T-helper 17 cell (primary cell): ENCODE measurements at places on chromosomes 16 and 17.

DNA sequence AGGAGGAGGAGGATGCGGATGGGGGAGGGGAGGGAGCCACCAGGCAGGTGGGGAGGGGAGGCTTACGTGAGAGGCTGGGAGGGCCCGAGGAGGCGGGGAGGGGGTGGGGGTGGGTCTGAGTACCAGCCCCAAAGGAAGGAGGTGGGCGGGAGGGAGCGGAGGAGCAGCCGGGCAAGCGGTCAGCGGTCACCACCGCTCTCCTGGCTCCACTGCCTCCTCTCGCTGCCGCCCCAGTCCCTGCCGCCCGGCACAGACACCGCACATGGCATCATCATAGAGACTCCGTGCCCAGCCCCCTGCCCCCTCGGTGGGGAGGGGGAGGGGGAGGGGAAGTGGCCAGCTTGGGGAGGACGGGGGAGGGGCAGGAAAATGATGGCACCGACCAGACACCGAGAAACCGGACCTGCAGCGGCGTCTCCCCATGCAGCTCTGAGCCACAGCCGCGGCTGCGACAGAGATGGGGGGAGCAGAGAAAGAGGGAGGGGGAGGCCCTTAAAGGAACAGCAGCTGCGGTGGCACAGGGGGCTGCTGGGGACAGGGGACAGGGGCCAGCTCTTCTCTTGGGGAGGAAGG lies at the start of gene TLCD3B:
Gene TLCD3B, minus strand, starts transcription at position 431 of the 573 bp plus-strand sequence. CDS start 744 bp downstream, outside the sequence.
- no peak for DNase-seq

DNA sequence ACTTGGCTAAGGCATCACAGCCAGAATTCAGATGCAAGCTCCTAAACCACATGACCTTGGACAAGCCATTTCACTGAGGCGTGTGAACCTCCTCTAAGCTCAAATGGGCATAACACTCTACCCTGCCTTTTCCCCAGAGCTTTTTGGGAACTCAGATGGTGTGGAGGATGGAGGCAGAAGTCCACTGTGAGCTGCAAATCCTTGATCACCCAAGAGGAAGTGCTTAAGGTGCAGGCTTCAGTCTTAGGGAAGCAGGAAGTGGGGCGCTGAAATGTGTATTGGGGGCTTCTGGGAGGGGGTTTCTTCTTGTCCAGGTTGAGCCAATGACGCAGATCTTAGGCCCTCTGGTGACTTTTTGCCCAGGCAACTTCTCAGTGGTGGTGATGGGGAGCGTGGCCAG lies 12.9 kb downstream of the CIITA start:
- no peak for DNase-seq

- DNase-seq: no peak
Measured at GRCh38 chr16:1065469-1066128, 6.9 kb upstream of the SSTR5 start.

DNA sequence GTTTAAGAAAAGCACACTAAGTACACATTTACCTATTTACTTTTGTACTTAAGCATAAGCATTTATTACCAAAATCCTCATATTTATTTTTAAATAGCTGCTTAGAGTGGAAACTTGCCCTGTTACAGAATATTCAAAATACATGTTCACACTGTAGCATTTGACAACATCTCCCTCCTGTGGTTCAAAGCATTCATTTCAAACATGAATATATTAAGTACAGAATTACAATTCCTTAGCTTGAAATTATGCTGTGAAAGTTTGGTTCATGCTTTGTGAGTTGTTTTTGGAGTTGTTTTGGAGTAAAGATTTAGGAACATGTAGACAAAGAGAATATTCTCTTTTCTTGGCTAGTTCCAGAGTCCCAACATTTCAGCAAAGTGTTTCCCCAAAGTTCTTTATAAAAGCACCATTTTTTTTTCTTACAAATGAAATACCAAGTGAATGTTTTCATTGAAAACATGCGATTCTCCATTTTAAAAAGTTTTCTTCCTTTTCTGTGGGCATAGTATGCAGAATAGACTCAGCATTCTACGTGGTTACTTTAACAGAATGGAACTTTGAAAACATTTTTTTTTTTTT lies 33.2 kb downstream of the TUBD1 start:
- DNase-seq: no peak

- DNase-seq: no peak
Measured at GRCh38 chr17:50638966-50639713, 4.5 kb downstream of the ABCC3 start.

DNA sequence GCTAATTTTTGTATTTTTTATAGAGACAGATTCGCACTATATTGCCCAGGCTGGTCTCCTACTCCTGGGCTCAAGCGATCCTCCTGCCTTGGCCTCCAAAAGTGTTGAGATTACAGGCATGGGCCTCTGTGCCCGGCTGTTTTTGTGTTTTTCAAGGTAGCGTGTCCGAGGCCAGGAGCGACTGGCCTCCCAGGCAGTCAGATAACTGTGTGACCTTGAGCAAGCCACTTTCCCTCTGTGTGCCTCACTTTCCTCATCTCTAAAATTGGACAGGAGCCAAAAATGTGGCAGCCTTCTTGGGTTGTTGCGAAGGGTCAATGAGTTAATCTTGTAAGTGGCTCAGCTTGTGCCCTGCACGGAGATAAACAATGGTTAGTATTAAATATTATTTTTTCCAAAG lies 2.4 kb downstream of the ABCC1 start:
- no peak for DNase-seq

- no peak for DNase-seq
Measured at GRCh38 chr17:72110942-72111318, 9.9 kb upstream of the SOX9 start.

- no peak for DNase-seq
Measured at GRCh38 chr16:85014311-85014710, 3.0 kb upstream of the ZDHHC7 start.

GRCh38 chr16:31055613-31056012 lies 18.4 kb downstream of the ZNF668 start:
- no peak for DNase-seq

- no peak for DNase-seq
Measured at GRCh38 chr17:61460796-61461585, 8.8 kb downstream of the TBX4 start.

- no peak for DNase-seq
Measured at GRCh38 chr17:74407384-74407783, 24.5 kb upstream of the GPRC5C start.
